ENCODE measurements at places on chromosomes 3 and 15.

- no peak overlapping the region for H3K4me3 ChIP-seq
- no peak for DNase-seq
- H3K4me1 ChIP-seq, result peaks cover 43% of the 10 kb centered on the region
Measured at GRCh38 chr15:70084461-70084860, 13.3 kb downstream of the TLE3 start.

GRCh38 chr3:177357352-177358090 lies 160.2 kb upstream of the TBL1XR1 start:
- H3K4me1 ChIP-seq, result peaks cover 61% of the 10 kb centered on the region
- H3K27me3 ChIP-seq, result no peaks in the 10 kb centered on the region
- peak overlapping the region; percentile 90 for H3K27ac ChIP-seq
- no peaks in the 10 kb centered on the region for H3K36me3 ChIP-seq

GRCh38 chr3:56113231-56113630 lies 355.0 kb downstream of the ERC2 start:
- H3K27ac ChIP-seq, result no peak overlapping the region
- H3K4me1 ChIP-seq, result no peaks in the 10 kb centered on the region
- no peak overlapping the region for H3K4me3 ChIP-seq
- H3K27me3 ChIP-seq, result no peaks in the 10 kb centered on the region

DNA sequence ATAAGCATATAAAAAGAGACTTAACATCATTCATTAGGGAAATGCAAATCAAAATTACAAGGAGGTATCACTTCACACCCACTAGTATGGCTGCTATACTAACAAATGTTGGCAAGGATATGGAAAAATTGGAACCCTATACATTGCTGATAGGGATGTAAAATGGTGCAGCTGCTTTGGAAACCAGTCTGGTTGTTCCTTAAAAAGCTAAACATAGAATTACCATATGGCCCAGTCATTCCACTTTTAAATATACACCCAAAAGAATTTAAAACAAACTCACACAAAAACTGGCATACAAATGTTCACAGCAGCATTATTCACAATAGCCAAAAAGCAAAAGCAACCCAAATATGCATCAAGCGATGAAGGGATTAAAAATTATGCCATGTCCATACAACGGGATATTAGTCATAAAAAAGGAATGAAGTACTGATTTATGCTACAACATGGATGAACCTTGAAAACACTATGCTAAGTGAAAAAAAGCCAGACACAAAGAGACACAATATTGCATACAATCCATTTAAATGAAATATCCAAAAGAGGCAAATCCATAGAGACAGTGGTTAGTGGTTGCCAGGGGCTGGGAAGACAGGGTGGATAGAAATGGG lies 118.3 kb downstream of the OSBPL10 start:
- no peaks in the 10 kb centered on the region for H3K27me3 ChIP-seq
- no peak overlapping the region for H3K27ac ChIP-seq
- H3K4me1 ChIP-seq, result no peaks in the 10 kb centered on the region
- no peak overlapping the region for H3K4me3 ChIP-seq

DNA sequence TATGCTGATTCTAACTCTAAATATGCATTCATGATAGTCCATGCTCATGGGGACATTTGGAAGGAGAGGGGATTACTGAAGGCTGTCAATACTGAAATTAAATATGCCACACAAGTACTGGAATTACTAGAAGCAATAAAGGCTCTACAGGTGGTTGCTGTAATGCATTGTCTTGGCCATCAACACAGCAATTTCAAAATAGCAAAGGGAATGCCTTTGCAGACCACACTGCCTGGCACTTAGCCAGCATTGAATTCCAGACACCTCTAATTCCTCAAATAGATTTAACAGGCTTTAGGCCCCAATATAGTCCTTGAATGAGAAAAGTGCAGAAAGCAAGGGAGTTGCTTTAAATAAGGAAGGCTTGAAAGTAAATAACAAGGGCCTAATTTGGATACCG lies 115.8 kb upstream of the PLCL2 start:
- DNase-seq, result no peak
- H3K4me3 ChIP-seq, result no peak overlapping the region
- no peaks in the 10 kb centered on the region for H3K36me3 ChIP-seq
- H3K4me1 ChIP-seq, result no peaks in the 10 kb centered on the region
- no peaks in the 10 kb centered on the region for H3K27me3 ChIP-seq

- no peak overlapping the region for H3K4me3 ChIP-seq
- peaks cover 30% of the 10 kb centered on the region for H3K4me1 ChIP-seq
- DNase-seq, result no peak
- H3K36me3 ChIP-seq, result no peaks in the 10 kb centered on the region
- no peaks in the 10 kb centered on the region for H3K27me3 ChIP-seq
Measured at GRCh38 chr3:16482194-16482769, 31.2 kb downstream of the RFTN1 start.

DNA sequence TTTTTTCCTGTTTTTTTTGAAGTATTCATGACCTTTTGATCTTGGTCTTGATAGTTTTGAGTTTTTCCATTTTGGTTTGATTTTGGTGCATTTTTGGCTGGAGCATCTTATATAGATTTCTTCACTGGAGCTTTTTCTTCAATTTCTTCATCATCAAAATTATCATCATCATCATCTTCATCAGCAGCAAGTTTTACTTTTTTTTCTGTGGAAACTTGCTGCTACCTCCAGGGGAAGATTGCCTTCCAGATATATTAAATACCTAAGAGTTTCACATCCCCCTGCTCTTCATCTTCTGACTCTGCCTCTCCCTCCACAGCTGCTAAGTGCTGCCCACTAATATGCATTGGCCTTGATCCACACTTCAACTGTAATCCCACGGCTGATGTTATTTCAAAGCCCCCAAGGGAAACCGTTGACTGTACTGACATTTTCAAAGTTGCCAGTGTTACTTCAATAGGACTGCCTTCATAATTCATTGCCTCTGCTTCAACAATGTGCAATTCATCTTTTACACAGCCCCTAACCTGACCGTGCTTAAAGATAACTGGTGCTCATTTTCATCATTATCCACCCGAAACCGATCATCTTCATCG lies 151.7 kb downstream of the NR1D2 start:
- no peaks in the 10 kb centered on the region for H3K27me3 ChIP-seq
- H3K27ac ChIP-seq, result no peak overlapping the region
- DNase-seq, result no peak
- H3K4me1 ChIP-seq, result peaks cover 8% of the 10 kb centered on the region
- no peaks in the 10 kb centered on the region for H3K36me3 ChIP-seq

DNA sequence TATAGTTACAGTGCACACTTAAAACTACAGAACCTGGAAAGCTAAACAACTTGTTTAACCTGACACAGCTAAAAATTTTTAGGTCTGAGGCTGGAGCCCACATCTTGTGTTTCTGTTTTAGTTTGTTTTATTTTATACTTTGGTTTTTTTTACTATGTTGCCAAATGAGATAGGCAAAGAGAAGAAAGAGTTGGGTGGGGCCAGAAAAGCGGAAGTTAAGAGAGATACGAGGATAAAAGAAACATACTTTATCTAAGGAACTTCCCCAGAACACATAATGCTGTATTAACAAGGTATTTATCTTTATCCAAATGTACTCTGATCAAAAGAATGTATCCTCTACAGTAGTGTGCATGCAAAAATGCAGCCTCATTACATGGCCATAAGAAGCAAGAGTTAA lies 1145.7 kb downstream of the EPHA3 start:
- no peaks in the 10 kb centered on the region for H3K4me1 ChIP-seq
- no peak for DNase-seq
- H3K27ac ChIP-seq, result no peak overlapping the region
- H3K36me3 ChIP-seq, result no peaks in the 10 kb centered on the region
- no peak overlapping the region for H3K4me3 ChIP-seq

DNA sequence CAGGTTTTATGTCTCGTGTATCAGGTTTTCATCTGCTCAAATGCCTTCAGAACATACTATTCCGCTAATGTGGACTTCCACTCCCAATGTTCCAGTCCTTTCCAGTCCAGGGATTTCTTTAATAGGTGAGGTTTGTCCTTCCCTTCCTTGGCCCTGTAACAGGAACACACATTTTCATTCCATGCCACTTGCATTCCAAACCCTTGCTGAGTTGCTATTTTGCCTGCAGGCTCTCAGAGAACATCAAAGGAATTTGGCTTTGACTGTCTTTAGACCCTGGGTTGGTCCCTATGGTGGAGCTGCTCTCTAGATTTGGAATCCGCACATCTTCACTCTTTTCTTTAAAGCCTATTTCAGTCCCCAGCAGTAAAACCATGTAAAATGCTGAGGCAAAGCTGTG lies 12.3 kb upstream of the ALCAM start:
- no peak overlapping the region for H3K27ac ChIP-seq
- DNase-seq, result no peak
- H3K27me3 ChIP-seq, result no peaks in the 10 kb centered on the region
- no peak overlapping the region for H3K4me3 ChIP-seq
- no peaks in the 10 kb centered on the region for H3K4me1 ChIP-seq

- no peak overlapping the region for H3K27ac ChIP-seq
- no peak for DNase-seq
- H3K36me3 ChIP-seq, result no peaks in the 10 kb centered on the region
- no peak overlapping the region for H3K4me3 ChIP-seq
- no peaks in the 10 kb centered on the region for H3K27me3 ChIP-seq
- H3K4me1 ChIP-seq, result no peaks in the 10 kb centered on the region
Measured at GRCh38 chr15:43893956-43894355, 67.2 kb downstream of the WDR76 start.

- H3K27me3 ChIP-seq, result no peaks in the 10 kb centered on the region
- DNase-seq, result no peak
- H3K36me3 ChIP-seq, result peaks cover 8% of the 10 kb centered on the region
- H3K27ac ChIP-seq, result no peak overlapping the region
- H3K4me1 ChIP-seq, result peaks cover 8% of the 10 kb centered on the region
Measured at GRCh38 chr15:34896183-34896582, 73.4 kb downstream of the AQR start.

DNA sequence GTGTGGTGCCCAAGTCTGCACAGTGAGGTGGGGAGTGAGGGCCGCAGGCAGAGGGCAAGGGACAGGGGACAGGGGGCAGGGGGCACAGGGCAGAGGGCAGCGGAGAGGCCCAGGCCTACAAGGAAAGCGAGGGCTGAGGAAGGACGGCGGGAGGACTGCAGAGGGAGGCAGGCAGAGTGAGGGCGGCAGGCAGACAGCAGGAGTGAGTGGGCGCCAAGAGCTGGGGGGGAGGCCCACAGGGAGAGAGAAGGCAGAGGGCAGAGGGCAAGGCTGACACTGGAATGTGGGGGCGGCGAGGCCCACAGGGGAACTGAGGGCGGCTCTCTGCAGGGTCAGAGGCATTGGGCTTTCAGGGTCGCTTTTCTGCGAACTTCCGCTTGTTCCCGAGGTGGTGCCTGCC lies 267.8 kb upstream of the NDN start:
- H3K36me3 ChIP-seq, result no peaks in the 10 kb centered on the region
- H3K27me3 ChIP-seq, result no peaks in the 10 kb centered on the region
- H3K4me1 ChIP-seq, result no peaks in the 10 kb centered on the region
- no peak for DNase-seq
- H3K27ac ChIP-seq, result no peak overlapping the region

DNA sequence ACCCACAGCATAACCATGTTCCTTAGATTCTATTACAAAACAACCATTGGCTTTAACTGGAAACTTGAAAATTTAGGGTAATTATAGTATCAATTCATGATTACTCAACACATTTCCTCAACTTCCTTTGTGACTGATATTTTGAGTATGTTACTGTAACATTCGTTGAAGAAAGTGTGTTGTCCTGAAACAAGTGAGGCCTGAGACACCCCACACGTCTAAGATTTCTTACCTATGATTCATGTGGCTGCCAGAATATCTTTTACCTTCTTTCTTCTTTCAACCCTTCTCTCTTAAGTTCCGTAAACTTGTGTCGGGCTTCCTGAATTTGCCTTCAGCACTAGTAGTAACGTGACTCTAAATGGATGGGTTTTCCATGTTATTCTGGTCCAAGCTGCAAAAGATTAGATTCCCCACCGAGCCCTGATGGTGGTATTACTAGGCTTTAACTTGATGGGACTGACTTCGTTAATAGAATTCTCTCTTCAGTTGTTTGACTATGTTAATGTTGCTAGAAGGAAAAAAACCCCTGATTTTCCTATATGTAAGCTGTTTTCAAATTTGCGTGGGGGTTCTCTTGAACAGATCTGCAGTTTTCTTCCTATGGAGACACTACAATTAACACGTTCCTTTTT lies 296.0 kb upstream of the ICE2 start:
- H3K27me3 ChIP-seq, result no peaks in the 10 kb centered on the region
- H3K27ac ChIP-seq, result no peak overlapping the region
- no peaks in the 10 kb centered on the region for H3K36me3 ChIP-seq

GRCh38 chr3:152438181-152438580 lies 169.5 kb downstream of the MBNL1 start:
- H3K36me3 ChIP-seq, result peaks cover 3% of the 10 kb centered on the region
- H3K27ac ChIP-seq, result peak overlapping the region; percentile 50
- H3K4me1 ChIP-seq, result peaks cover 60% of the 10 kb centered on the region
- no peaks in the 10 kb centered on the region for H3K27me3 ChIP-seq
- no peak for DNase-seq

DNA sequence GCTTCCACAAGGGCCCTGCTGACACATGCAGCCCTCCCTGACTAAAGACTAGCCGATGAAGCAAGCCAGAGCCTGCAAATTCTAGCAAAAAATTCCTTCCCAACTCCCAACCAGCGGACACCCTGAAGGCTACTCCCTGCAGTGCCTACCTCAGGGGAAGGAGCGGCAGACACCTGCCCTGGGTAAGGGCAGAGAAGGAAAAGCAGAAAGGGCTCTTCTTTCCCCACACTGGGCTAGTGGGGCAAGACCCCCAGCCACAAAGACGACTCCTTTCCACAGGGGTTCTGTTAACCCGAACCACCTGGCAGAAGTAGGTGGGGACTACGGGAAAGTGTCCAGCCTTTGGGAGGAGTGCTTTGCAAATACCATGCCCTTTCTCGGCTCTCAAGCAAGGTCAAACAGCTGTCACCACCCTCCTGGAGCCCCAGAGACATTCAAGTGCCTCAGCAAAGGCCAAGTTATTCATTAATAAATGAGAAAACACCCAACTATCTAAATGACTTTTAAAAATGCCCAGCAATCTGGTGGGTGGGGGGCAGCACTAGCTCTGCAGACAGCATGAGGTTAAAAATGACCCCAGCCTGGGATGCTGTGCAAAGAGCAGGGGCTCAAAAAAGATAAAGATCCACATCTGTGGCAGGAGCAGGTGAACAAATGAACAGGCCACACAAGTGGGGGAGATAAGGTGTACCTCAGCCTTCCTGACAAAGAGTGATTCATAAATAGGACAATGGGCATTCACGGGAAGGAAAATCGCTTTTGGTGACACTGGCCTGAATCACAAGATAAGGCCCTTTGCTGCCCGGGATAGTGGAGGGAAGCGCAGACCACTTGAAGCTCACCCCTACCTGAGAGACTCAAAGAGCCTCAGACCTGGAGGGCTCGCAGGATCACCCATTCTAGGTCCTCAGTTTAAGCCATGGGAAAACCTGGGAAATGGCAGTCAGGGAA lies 33.0 kb downstream of the CCDC12 start:
- H3K4me3 ChIP-seq, result no peak overlapping the region
- no peak for DNase-seq
- peaks cover 55% of the 10 kb centered on the region for H3K4me1 ChIP-seq
- peak overlapping the region; percentile 33 for H3K27ac ChIP-seq
- no peaks in the 10 kb centered on the region for H3K27me3 ChIP-seq

All from sigmoid colon (tissue), 7 donors.